ENCODE measurements at places on chromosomes 6 and 20.

- no peak for DNase-seq
Observed at GRCh38 chr20:43560974-43561373, 2.1 kb downstream of the SGK2 start.

DNA sequence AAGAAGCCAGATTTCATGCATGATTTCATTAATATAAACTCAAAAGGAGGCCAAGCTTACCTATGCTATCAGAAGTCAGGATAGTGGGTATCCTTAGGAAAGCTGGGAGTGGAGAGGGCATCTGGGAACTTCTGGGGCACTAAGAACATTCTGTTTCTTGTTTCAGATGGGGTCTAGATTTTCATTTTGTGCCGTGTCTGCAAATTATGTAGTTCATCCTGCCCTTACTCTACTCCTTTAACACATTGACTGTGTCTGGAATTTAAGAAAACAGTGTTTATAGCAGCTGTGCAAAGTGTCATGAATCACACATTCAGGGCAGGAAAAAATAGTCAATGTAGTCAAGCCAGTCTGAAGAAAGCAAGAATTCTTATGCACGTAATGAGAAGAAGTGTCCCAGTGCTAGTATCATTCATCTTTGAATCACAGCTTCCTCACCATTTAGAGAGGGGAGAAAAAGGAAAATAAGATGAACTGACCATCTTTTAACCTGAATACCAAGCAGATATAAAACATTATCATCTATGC, 11.6 kb upstream of the SPTLC3 start:
- DNase-seq: no peak

DNA sequence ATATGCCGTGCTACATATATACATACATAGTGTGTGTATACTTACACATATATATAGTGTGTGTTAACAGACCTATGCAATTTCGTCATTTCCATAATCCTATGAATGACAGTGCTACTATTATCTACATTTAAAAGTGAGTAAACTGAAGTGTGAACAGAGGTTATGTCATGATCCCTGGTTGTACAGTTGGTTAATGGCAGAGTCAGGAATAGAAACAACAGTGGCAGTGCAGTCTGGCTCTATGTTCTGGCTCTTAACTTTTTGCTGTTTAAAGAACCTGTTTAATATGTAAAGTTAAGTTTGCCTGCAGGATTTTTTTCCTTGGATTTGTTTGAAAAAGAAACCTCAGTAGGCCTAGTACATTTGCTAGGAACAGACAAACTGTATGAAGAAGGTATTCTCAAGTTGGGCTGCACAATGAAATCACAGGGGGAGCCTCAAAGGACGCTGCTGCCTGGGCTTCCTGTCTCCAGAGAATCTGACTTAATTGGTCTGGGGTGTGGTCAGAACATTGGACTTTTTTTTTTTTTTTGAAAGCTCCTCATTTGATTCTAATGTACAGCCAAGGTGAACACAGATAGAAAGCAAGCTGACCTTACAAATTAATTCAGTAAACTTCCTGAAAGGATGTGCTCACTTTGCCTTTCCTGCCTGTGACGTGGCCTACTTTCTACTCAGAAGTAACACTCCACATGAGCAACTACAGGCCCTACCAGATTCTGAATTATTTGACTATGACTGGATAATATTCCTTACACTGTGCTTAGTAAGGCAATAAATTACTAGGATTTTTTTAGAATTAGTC, 29.4 kb downstream of the PLCB1 start:
- DNase-seq: no peak

DNA sequence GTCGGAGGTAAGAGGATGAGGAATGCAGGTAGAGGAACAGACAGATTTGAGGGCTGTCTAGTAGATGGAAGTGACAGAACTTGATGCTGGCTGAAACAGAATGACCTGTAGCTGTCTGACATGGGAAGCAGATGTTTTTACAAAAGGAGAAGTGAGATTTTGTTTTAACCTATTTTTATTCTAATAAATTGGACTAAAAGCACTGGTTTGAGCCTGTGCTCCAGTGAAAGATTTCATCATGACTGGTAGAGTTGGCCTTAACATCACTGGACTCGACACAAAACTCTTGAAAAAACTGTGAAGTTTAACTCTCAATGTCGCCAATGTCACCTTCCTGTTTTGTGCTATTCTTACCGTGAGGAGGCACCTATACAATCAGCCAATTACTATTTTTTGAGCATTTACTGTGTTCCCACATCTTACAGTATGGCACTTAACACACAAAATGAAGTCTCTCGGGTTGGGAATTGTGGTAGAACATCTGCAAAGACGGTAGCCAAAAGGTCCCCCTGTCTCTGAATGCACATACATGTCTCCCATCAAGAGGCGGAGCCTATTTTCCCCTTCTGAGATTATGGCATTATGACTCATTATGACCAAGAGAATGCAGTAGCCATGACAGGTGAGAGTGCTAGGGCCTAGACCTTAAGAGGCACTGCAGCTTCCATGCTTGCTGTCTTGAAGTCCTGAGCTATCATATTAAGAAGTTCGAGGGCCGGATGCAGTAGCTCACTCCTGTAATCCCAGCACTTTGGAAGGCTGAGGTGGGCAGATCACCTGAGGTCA, 93.2 kb downstream of the FOXF2 start:
- DNase-seq: no peak

DNA sequence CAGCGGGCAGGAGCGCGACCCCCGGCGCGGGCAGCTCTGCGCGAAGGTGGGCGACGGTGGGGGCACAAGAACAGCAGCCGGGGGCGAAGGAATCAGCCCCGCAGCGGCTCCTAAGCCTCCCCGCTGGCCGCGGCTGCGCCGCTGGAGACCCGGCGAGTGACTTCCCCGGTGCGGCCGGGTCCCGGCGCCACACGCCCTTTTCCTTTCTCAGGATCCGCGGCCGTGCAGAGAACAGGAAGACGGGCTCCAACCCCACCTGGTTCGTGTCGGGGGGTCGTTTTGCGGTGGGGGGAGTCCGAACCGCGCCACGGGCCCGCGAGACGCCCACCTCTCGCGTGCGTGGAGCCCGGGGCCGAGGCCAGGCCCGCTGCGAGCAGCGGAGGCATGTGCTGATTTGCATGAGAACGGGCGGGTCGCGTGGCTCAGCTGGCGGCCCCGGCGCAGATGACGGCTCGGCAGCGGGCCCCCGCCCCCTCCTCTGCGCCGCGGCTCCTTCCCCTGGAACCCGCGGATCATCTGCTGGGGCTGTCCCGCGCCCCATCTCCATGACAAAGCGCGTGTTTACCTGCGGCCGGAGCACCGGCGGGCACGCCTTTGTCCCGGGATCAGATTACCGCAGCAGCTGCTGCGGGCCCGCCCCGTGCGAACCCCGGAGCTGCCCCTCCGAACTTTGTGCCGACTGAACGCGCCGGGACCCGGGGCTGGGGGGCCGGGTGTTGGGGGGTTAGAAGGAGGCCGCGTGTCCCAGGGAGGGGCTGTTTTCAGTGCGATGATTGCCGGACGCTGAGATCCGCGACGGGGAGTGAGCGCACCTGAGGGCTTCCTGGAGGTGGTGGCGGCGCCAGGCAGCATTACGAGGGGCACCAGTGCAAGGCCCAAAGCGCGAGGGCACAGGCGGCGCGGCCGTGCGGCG, 4.9 kb upstream of the DLL1 start:
- no peak for DNase-seq

GRCh38 chr6:3910106-3910663, 61.0 kb downstream of the FAM50B start:
- no peak for DNase-seq

DNA sequence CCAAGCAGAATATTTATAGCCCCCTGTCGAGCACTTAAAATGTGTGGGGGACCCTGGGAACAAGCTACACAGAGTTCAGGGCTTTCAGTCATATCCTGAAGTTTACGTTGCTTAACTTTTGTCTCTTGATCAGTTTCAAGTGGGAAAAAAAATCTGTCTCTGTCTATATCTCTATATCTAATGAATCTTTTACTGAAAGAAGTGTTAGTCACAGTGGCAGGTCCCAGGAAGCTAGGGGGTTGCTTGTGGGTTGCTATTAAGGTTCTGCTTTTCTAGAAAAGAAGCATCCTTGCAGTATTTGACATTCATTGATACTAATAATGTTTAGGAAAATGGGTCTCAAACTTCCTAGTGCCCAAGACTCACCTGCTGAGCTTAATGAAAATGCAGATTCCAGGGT, 76.7 kb upstream of the CLDN20 start:
- no peak for DNase-seq

GRCh38 chr6:136764517-136764993, 27.7 kb downstream of the MAP3K5 start:
- no peak for DNase-seq
